ENCODE measurements at places on chromosomes 1 and 21.

DNA sequence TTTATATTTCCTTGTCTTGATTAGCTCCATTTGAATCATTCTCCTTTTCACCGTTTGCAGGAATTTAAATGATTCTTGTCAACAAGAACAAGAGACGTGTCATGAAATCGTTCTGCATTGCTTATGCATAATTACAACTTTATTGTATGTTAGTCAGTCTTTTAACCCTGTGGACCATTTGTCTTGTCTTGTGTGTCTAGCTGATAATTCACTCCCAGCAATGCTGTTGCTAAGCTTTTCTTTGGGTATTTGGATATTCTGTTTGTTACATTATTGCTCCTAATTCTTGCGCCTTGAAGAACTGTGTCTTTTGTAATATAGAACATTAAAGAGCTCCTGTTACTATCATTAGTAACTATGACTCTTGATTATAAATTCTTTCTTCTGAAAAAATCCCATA, 311.9 kb downstream of the RYR2 start:
- DNase-seq = no peak

DNA sequence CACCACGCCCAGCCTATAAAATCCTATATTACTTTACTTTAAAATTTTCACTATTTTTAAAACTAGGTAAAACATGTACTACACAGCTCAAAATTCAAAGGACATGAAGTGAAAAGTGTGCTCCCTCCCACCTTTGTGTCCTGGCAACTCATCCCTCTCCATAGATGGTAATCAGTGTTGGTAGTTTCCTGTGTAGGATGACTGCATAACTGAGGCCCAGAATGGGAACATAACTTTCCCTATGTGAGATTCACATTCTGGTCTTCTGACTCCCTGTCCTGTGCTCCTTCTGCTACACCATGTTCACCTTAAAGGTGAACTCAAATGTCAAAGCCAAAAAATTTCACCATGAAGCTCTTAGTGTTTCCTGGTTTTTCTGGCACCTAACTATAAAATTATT, 39.3 kb downstream of the XKR8 start:
- DNase-seq = no peak

DNA sequence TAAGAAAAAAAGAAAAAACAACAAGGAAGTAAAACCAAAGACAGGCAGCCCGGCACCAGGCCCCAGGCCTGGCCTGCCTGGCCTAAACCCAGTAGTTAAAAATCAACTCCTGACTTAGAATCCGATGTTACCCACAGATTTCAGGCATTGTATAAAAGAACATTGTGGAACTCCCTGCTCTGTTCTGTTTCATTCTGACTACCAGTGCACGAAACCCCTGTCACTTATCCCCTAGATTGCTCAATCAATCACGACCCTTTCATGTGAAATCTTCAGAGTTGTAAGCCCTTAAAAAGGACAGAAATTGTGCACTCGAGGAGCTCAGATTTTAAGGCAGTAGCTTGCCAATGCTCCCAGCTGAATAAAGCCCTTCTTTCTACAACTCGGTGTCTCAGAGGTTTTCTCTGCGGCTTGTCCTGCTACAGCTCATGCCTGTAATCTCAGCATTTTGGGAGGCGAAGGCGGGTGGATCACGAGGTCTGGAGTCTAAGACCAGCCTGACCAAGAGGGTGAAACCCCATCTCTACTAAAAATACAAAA, 15.6 kb upstream of the MYOCOS start:
- DNase-seq = no peak

DNA sequence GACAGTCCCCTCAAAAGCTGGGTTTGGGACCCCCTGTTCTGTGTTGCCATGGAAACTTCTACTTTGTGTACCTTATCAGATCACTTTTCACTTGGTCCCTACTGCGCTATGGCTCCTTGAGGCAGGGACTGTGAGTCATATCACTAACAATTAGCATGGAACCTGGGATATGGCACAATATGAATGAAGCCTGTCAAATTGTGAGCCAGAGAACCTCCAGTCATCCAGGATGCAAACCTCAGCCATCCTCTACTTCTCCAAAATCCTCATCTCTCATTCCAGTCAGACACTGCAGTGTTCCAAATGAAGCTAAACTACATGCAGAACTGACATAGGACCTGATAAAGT, 11.2 kb upstream of the CAPZB start:
- no peak for DNase-seq

- no peak for DNase-seq
Observed at GRCh38 chr1:65255035-65255655, 54.2 kb upstream of the DNAJC6 start.

DNA sequence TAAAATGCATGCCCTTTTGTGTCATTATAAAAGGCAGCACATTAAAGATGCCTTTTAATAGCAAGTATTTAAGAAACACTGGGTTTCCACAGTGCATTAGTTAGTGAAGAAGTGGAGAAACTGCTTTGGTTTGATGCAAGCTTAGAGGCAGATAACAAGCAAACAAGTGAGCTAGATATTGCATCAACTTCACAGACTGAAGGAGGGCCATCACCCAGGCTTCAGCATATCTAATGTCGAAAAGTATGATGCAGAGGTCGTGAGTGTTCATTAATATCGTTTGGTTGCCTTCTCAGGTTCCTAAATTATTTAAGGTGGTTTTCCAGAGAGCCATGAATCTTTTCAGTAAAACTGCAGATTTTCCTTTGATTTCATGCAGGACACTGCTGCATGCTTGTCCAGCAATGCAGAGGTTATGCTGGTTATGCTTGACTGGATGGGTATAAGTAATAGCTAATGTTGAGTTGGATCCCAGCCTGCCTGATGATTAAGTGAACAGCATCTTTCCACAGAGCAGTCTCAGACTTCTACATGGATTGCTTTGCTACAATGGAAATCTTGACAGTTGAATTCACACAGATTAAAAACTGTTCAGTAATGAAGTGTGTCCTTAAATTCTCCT, 69.7 kb upstream of the IPO9 start:
- DNase-seq = no peak

DNA sequence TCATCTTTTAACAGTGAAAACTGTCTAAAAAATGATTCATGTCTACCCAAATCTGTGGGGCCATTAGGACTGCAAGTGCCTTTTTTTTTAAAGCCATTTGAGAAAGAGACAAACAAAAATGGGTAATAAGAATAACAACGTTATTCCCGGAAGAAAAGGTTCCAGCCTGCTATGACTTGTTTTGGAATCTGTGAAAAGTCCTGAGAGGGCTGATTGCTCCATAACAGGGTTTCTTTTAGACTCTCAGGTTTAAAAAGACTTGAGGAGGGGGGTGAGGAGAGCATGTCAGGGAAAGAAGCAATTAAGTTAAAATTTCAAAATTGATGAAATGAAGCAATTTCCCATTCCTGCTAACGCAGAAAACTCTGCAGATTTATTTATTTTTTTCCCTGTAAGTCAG, 56.4 kb downstream of the CACHD1 start:
- DNase-seq = no peak

- DNase-seq = peak; percentile 34
Observed at GRCh38 chr1:63797056-63797726, 23.4 kb downstream of the ROR1 start.

GRCh38 chr21:36976228-36976861, 9.9 kb upstream of the HLCS start:
- DNase-seq = no peak

DNA sequence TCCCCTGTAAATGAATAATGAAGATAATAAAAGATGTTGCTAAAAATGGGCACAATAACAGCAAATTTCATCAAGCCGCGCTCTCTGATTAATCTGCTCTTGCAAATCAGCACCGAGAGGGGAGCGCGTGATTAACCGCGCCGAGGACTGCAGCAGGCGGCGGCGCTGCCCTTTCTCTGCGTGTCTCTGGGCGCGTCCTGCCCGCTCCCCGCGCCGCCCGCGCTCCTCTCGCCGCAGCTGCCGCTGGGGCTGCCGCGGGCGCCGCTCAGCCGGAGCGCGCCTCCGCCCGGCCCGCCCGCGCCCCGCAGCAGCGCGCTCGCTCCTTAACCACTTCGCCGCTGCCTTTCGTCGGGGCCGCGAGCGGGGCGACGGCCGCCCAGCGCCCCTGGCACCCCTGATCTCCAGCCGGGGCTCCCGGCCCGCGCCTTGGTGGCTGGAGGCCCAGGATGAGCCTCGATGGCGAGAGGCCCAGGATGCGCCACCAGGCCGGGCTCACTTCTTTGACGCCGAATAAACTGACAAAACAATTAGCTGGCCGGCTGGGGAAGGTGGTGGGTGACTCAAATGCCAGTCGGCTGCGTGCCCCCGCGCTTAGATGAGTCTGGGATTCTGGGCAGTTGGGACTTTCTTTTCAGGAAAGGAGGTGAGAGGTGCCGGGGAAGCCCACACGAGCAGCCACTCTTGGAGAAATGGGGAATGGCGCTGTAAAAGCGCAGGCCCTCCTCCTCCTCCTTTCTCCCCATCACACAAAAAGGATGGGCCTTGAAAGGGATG, 221.4 kb upstream of the PKN2 start:
- DNase-seq = no peak

- DNase-seq = no peak
Observed at GRCh38 chr1:199970125-199970524, 57.4 kb upstream of the NR5A2 start.

DNA sequence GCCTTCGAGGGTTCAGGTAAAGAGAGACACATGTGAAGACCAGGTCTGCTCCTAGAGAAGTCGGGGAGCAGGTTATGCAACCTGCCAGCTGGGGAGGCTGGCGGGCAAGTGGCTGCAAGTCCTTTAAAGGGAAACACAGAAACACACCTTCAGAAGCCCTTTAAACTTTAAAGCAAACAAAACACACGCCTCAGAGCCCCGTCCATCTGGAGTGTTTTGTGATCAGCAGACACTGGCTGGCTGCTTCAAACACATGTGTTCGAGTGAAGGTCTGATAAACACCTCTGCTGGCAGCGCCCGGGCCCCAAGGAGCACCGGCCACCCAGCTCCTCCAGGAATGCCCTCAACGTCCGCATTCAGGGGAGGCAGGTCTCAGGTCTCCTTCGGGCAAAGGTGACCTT, 15.2 kb downstream of the RIPK4 start:
- peak; percentile 43 for DNase-seq

GRCh38 chr1:6360117-6360496, 33.5 kb downstream of the ACOT7 start:
- no peak for DNase-seq

DNA sequence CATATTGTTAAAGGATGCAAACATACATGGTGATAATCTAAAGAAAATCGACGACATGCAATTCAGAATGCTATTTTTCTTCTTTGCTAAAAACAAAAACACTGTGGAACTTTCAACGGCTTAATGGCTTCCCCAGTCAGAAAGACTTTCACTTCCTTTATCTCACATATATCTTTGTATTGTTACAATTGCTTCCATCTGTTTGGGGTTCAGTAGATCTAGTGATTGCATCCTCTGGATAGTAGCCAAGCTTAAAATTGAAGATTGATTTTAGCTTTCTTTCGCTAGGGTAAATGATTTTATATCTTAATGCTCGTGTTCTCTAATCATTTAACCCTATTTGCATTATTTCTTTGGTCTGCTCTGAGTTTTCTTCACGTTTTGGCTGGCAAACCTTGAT, 31.8 kb upstream of the ADAMTS1 start:
- DNase-seq = no peak

DNA sequence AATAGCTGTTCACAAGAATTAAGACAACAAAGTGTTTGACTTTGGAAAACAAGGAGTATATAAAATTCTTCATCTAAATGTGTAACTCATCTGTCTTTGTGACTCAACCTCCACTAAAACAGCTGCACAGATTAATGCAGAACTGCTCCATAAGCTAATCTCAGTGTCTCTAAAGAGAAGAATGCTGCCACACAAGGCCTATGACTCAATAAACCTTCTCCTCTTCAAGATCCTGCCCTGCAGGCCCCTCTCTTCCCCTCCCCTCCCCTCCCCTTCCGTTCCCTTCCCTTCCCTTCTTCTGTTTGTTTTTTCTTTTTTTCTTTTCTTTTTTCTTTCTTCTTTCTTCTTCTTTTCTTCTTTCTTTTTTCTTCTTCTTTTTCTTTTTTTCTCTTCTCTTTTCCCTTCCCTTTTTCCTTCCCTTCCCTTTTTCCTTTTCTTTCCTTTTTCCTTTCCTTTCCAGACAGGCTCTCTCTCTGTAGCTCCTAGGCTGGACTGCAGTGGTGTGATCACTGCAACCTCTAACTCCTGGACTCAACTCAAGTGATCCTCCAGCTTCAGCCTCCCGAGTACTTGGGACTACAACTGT, 1052.8 kb downstream of the BRINP3 start:
- no peak for DNase-seq

GRCh38 chr1:28602536-28603439, 10.7 kb downstream of the RAB42 start:
- DNase-seq = peak; percentile 55

- no peak for DNase-seq
Observed at GRCh38 chr1:110002695-110003094, 18.1 kb downstream of the AHCYL1 start.

DNA sequence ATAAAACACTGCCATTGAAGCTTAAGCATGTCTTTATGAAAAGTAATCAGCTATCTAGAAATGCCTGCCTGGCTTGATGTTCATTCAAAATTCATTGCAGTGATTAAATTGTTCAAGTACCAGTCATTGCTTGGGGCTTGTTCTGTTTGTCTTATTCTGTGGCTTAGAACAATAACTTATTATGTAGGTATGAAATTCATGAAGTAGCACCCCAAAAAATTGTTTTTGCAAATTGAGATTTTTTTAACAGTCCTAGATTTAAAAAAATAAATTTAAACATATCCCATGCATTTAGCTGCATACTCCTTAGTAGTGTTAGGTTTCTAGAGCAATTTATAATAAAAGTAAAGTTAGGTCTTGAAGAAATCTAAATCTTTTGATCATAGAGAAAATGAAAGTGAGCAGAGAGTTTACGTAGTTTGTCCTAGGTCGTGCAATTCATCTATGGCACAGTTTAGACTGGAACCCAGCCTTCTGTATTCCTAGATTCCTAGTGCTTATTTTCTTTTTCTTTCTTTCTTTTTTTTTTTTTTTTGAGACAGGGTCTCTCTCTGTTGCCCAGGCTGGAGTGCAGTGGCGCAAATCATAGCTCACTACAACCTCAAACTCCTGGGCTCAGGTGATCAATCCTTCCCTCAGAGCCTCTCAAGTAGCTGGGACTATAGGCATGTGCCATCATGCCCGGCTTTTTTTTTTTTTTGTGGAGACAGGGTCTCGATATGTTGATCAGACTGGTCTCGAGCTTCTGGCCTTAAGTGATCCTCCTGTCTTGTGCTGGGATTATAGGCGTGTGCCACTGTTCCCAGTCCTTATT, 9.3 kb downstream of the MIER1 start:
- no peak for DNase-seq

- no peak for DNase-seq
Observed at GRCh38 chr1:228921481-228921880, 186.2 kb downstream of the RHOU start.

- no peak for DNase-seq
Observed at GRCh38 chr1:21292984-21293536, 2.8 kb upstream of the ECE1 start.

- DNase-seq = no peak
Observed at GRCh38 chr1:175267716-175268416, 75.3 kb upstream of the KIAA0040 start.

GRCh38 chr1:153796786-153797659, 21.8 kb downstream of the SLC27A3 start:
- peak; percentile 74 for DNase-seq

Measured in A172 (cell line).